ENCODE measurements at places on chromosomes 7 and 10.

DNA sequence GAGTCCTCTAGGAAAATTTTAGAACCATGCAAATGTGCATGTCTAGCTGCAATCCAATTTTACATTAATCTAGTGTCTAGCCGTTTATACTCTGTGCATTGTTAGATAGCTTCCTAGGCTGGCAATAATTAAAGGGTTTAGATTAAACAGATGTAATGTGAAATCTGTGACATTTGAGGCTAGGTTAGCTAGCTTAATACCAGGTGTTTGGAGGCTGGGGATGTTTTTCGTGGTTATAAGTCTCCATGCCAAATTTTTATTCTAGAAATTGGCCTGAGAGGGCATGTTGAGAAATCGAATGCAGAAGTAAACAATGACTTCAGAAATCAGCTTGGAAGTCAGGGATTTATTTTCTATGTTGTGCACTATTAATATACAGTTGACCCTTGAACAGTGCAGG is 94.2 kb downstream of the ST7 start:
- DNase-seq, result no peak

- no peak for DNase-seq
Observed at GRCh38 chr10:28365840-28366239, 63.0 kb upstream of the MPP7 start.

DNA sequence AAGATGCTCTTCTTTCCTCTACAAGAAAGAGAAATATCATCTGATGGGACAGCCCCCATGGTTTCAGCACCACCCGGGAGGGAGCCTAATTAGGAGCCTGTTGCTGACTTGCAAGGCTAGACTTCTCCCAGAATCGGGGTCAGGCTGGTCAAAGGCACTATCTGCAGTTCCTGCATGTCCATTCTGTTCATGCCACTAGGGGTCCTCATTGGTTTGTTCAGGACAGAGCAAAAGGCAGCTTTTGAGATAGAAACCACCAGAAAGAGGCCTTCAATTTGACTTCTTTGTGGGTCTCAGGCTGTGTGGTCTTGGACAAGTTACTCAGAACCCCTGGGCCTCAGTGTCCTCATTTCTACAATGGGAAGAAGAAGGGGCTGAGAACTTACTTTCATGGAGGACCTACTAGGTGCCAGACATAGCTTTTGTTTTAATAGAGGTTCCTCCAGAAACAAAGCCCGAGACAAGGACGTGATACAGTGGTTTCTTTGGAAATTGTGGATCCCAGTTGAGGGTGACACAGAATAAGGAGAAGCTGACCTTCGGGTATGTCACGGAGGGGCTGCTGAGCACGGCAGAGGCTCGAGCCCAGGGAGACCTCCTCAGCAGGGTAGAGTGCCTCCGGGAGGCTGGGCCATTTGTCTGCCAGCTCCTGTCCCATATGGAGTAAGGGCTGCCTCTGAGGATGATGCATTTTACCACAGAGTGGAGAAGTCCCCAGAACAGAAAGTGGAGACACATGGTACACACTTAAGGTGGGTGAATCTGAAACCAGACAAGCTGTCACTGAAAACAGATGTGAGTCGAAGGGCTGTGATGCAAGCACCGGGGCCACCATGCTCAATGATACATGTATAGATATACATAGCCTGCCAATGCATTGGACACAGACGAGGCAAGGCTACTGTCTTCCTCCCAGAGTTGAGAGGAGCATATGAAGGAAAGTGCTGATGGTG is 33.1 kb upstream of the NEUROD6 start:
- DNase-seq, result no peak

DNA sequence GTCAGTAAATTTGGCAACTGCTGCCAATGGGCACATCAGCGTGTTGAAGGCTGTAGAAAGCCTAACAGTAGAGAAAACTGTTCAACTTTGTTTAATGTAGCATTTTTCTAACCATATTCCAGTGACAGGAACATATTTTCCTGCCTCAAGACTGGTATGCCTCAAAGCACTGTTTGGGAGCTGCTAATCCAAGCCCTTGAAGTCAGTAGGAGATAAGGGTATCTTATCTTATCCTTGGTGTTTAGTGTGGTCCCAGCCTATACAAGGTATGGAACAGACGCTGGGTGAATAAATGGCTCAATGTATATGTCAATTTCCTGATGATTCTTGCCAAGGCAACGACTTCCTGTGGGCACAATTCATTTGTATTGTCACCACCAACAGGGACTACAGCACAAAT is 97.5 kb upstream of the CREB5 start:
- no peak for DNase-seq

- DNase-seq, result no peak
Observed at GRCh38 chr10:30029872-30030256, 29.5 kb downstream of the JCAD start.

DNA sequence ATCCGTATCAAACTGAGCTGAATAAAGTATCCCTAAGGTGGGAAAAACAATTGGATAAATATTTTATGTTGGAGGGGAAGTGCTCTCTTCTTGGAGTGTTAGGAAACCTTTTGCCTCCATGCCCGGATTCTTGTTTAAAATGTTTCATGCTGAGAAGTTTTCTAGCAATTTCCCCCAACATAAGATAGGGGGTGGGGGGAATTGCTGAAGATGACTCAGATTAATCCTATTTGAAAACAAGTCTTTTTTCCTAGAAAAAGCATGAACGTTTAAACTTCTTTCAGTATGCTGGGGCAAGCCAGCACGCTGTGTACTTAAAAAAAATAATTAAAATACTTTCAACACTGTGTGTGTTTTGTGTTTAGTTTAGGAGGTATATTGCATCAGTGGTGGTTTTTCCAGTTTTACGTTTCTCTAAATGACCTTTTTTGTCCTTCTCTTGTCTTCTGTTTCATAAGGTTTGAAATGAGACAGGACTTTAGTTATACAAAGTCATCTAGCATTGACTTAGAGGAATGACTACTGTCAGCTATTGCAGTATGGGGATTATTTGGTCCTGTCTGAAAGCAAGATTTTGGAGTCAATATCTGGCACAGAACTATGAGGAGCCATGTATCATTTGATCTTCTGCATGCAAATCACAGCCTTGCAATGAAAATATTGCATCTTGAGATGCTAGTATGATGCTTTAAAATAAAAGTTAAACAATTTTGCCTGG is 295.9 kb downstream of the GATA3 start:
- no peak for DNase-seq
